Skeletal muscle cell (primary cell): ENCODE measurements at places on chromosomes 12 and 14.

DNA sequence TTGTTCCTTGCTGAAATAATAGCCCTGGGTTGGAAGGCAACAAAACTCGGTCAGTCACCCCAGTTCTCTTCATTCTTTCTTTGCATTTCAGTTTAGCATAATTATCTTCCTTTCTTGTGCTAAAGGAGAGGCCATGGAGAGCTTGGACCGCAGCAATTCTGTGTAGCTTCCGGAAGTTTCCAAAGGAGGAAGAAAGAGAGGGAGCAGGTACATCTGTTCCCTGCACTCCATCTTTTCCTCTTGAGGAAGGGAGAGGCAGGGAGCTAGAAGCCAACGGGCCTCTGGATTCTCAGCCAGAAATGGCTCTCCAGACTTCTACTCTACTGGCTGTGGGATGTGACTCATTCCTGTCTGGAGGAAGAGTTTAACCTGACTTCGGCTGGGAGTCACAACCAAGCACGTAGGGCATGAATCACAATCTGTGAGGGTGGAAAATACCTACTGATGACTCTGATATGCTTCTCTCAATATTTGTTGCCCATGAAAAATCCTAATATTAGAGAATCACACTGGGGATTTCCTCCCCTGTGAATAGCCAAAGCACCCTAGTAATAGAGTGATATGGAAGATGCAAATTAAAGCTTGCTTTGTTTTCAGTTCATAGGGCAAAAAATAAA lies 17.0 kb downstream of the ANO6 start:
- peak; percentile 92 for DNase-seq

DNA sequence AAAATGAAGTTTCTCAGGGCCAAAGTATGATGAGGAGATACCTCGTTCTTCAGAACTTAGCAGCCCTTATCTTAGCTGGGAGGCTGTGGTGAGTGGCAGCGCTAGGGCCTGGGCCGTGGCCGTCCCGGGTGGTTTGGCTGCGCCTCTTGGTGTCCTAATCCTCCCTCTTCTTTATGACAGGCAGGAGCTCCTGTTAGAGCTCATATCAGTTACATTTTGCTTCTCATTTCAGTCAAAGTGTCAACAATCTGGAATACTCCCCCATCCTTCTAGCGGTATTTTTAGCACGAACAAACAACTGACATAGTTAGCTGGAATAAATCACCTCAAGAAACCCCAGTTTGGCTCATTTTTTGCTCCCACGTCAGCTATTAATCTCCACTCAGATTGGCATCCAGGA lies 188.8 kb downstream of the TTC7B start:
- DNase-seq = no peak

- no peak for DNase-seq
These were observed 1025.4 kb upstream of the LRFN5 start for GRCh38 chr14:40581264-40581663.

- DNase-seq = no peak
These were observed 72.8 kb downstream of the C12orf42 start for GRCh38 chr12:103422746-103423515.

GRCh38 chr14:99321236-99321925 lies 49.4 kb upstream of the BCL11B start:
- DNase-seq = no peak

DNA sequence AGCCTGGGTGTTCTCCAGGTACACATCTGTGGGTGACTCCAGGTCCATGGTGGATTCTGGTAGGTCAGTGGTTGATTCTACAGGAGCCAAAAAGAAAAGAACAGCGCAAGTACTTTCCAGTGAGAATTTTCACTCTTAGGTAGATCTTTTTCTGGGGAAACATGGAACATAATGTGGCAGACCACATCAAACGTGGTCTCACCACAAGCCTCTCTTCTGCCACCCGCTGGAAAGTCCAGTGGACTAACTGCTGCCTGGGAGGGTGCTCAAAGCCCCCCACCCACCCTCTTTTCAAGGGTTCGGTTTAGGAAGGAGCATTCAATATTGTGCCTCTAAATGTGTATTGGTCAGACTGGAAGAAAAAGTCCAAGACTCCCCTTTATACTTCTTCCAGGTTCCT lies 36.1 kb upstream of the PRB2 start:
- DNase-seq = no peak

GRCh38 chr14:102138961-102139285 lies 774 bp upstream of the WDR20 start:
- DNase-seq = no peak

DNA sequence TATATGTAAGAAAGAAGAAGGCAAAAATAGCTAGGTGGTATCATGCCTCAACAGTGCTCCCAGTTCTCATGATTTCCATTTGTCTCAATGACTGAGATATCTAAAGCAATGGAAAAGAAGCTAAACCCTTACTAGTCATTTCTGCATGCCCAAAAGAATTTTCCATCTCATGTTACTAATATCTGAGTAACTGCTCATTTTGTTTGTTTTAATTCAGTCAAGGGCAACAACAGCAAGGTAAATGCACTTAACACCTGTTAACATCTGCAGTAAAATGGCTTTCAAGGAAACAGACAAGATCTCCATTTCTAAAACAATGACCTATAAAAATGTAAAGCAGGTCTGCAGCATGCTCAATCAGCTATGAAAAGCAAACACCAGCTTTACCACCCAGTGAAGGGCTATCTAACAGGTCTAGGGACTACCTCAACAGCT lies 19.4 kb upstream of the SELPLG start:
- no peak for DNase-seq

- no peak for DNase-seq
These were observed 254.9 kb downstream of the BTG1 start for GRCh38 chr12:91890742-91891141.

DNA sequence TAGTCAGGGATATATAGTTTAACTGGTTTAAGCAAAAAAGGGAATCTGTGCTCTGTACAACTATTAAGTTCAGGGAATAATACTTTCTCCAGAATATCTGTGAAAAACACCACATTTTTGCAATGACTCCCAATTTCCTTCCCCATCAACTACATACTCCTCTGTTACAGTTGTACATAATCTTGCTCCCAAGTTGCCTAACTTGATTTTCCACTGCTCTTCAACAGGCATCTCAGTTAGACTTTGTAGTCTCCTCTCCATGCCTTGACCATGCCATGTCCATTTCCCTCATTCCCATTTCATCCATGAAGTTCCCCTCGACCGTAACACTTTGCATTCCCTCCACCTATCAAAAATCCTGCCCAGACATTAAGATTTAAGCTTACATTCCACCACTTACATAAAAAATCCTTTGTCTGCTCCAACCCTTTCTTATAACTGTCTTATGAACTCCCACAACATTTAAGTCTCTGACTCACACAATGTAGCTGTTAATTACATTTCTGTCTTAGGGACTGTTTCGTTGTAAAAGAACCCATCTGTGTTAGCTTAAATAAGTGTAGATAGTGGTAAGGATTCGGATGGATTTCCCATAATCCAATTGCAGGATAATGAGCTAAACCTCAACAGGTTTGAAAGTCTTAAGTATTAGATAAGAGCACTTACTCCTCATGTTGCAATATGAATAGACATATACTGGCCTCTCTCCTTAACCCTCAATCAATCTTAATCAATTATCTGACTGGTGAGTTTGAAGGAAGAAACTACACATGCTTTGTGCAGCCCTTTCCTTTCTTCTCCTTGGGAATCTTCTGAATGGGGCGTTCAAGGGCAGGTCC lies 156.5 kb downstream of the PAWR start:
- no peak for DNase-seq

DNA sequence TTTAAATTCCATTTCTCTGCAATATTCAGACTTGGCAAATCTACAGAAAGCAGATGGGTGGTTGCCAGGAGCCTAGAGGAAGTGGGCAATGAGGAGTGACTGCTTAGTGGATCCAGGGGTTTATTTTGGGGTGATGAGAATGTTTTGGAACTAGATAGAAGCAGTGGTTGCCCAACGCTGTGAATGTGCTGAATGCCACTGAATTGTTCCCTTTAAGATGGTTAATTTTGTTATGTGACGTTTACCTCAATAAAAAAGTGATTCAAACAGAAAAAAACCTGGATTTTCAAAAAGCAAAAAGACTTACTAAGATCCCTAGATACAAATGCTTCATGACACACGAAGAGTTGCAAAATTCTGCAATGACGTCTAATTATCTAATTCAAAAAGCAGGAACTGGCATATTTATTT lies 34.2 kb downstream of the DAO start:
- no peak for DNase-seq

- no peak for DNase-seq
These were observed 14.1 kb downstream of the PRKD1 start for GRCh38 chr14:29913566-29913965.

GRCh38 chr12:25320123-25321006 lies 69.6 kb upstream of the KRAS start:
- no peak for DNase-seq

DNA sequence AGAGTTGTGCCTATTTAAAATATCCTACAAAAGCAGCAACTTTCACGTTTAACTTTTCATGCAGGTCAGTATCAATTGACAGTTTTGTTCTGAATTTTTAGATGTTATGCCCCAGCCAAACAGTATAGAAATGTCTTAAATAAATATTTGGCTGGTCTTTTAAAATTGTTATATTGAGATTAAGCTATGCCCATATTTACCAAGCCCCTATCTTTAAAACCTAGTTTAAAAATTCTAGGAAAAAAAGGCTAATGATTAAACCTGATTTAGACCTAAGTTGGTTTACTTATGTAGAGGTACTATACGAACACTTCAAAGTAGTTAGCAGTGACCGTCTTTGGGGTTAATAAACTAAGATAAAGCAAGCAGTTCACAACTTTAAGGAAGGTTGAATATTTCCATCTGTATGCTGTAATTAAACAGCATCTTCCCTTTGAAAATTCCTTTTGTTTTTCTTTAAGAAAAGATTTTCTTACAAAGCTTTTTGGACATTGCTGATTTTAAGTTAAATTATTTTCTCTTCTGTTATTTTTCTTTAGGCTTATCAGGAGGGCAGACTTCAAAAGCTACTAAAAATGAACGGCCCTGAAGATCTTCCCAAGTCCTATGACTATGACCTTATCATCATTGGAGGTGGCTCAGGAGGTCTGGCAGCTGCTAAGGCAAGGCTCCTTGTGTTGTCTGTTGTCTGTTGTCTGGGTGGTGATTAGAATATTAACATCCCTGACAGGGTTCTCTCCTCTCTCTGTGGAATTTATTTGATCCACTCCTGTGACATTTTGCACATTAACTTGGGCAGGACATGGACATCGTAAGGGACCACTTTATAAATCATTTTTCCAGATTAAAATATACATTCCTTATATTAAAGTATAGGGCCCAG lies 7.5 kb downstream of the EID3 start:
- no peak for DNase-seq

GRCh38 chr12:2125651-2126522 lies 73.1 kb downstream of the CACNA1C start:
- DNase-seq = no peak

DNA sequence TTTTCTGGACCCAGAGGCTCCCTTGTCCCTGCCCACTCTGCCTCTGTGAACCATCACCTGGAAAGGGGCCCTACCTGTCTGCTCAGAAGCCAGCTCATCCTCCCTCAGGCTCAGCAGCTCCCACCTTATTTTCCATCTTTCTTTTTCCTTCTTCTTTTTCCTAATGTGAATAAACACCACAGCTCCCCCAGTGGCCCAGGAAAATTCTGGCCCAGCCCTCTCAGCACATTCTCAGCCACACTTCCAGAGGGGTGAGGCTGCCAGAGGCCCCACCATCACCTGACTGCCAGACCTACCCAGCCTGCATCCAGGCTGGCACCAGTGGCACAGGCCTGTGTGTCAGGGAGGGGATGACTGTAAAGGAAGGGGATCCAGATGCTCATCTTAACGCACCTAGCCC lies 23.0 kb downstream of the ZFHX2 start:
- no peak for DNase-seq

- no peak for DNase-seq
These were observed 133.3 kb downstream of the MON2 start for GRCh38 chr12:62599854-62600437.

DNA sequence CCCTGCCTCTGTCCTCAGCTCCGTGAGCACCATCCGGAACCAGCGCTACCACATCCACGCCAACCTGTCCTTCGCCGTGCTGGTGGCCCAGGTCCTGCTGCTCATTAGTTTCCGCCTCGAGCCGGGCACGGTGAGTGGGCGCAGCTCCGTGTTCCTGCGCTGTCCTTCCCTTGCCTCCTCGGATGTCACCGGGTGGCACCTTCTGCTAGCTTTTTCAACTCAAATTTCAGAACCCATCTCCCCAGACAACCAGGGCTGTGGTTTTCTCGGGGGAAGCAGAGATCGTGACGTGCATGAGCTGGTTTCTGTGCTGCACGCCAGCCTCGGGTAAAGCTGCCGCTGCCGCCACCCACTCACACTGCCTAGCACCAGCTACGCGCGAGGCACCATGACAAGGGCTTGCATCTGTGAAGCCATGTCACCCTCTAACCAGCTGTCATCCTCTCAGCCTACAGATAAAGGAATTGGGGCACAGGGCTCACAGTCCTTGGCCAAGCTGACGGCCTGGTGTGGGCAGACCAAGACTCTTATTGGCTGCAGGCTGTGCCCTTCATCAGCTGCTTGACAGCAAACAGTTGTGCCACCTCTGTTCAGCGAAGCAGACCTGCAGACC lies 152.1 kb downstream of the ADGRD1 start:
- no peak for DNase-seq

DNA sequence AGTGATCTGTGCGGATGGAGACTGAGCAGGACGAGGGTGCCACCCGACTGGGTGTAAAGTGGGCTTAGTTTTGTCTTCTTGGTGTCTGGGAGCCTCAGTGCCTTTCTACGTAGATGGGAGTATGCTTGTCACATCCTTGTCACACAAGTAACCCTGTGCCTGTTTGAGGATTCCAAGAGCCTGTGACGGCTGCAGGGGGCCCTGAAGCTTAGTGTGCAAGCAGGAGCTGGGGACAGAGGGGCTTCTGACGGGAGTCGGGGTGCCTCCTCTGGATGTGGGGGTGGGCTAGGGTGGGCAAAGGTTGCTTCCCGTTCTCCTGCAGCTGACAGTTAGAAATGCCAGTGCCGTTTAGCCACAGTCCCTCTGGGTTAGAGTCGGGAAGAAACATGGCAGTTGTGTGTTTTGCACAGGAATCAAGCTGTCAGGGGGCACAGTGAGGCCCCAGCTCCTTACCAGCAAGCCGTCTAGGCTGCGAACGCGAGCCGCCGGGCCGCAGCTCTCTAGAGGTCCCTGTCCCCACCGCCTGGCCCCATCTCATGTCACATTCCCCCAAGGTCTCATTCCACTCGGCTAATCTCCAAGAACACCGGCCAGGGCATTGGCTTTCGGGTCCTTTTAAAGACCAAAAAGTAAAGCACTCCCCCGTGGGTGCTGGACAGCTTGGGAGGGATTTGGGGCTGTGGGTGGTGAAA lies 7.0 kb downstream of the RTL1 start:
- DNase-seq = no peak

GRCh38 chr14:93055651-93056115 lies 60.0 kb downstream of the ITPK1 start:
- no peak for DNase-seq
